ENCODE measurements at places on chromosomes 2 and 18.

DNA sequence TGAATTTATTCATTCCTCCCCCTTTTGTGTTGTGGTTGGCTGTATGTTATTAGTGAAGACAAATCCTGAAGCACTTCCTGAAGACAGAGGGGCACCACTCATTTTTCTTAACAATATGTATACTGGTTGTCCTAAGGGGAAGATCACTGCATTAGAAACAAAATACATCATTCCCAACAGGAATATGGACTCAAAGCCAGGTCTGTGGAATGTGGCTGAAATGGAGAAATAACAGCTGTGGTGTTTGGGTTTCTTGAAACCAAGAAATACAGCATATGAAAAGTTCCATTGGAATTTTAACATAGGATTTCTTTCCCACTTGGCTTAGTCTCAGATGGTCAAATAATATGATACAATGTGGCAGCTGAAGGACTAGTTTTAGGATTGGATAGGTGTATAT, 267.6 kb downstream of the KCNE4 start:
- no peak for DNase-seq

DNA sequence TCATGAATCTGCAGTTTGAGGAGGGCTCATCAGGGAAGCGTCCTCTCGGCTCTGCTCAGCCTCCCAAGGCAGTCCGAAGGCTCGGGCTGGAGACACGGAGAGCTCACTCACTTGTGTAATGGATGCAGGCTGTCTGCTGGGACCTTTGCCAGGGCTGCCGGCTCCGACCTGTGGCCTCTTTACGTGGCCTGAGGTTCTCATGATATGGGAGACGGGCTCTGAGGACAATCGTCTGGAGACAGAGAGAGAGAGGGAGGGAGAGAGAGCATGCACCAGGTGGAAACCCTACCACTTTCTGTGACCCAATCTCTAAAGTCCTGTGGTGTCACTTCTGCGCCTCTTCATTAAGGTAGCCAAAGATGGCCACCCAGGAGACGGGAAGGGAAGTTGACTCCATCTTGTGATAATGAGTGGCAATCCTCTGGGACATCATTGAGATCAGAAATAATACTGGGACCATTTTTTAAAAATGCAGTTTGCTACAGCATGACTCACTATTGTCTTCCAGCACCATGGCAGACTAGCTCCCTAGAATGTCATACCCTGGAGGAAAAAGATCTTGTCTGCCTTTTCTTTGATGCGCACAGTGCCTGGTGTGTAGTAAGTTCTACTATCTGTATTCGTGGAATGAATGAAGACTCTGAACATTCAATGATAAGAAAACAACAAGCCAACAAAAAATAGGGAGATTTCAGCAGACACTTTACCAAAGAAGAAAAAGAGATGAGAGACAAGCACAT, 60.2 kb downstream of the CD8B2 start:
- DNase-seq, result no peak

DNA sequence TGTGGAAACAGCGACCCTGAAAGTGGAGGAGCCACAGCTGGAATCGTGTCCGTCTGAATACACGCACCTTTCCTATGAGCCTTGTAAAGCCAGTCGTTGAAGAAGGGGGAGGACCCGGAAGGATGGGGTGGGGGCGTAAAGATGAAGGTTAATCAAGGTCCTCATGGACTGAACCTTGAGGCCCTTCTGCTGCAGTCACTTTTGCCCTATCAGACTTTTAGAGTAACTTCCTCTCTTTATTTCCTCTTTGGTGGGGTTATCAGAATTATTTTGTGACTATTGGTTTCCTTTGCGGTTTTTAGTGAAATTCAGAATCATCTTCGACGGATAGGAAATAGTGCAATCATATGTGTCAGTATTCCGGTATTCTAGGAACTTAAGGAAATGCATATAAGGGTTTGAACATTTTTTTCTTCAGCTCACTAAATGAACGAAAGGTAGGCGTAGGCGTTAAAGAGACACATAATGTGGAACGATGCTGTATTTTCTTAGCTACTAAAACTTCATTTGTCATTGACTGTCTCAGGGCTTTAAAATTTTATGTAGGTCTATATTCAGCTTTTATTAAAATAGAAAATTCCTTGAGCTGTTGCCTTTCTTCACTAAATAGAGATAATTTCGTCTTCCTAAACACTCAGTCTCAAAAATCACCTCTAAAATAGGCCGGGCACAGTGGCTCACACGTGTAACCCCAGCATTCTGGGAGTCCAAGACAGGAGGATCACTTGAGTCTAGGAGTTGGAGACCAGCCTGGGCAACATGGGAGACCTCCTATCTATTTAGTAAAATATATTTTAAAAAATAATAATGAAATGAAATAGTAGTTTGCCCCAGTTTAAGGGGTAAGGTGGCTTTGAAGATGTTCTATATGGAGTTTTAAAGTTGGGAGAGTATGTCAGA, 1.4 kb upstream of the YES1 start:
- DNase-seq, result peak; percentile 42

DNA sequence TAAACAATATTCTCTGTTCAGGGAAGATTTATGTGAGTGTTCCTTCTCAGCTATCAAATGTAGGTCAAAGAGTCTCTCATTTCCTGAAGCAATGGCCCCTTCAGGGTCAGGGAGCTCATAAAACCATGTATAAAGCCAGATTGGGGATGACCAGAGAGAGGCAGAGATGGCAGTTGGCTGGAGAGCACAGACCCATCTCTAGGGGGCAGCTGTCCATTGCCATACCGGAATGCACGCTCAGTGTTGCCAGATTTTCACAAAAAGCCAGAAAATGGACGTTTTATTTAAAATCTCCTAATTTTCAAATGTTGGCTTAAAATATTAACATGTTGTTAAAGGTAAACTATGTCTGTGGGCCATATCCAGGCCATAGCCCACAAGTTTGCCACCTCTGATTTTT, 1920.7 kb upstream of the CELF4 start:
- DNase-seq, result no peak

GRCh38 chr18:46215902-46216723, 111.9 kb downstream of the HAUS1 start:
- no peak for DNase-seq

DNA sequence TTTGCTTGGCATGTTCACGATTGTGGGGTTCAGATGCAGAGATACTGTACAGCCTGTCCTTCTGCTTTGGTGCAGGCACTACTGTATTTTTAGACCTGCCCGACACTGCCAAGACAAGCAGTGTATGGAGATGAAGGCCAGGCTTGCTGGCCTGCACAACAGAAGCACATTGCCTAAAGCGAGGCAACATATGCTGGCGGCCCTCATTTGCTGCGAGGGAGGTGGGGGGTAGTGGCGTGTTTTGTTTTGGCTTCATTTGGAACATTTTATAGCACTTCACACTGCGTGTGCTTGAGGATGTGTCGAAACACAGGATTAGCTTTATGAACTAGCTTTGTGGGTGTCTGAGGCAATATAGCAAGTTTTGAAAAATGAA, 27.0 kb downstream of the TMEM182 start:
- no peak for DNase-seq

GRCh38 chr2:198374375-198375082, 570.1 kb downstream of the PLCL1 start:
- no peak for DNase-seq

DNA sequence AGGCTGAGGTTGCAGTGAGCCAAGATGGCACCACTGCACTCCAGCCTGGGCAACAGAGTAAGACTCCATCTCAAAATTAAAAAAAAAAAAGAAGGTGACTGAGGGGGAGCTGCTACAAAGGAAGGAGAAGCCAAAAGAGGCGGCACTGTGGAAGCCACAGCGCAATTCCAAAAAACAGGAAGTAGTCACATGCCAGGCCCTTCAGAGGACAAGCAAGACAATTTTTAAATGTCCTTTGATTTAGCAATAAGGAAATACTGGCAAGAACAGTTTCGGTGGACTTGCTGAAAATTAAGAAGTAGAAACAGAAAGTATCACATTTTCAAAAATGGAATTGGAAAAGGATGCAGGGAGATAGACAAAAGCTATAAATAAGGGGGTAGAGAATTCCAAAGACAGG, 122.8 kb downstream of the OSBPL1A start:
- no peak for DNase-seq

DNA sequence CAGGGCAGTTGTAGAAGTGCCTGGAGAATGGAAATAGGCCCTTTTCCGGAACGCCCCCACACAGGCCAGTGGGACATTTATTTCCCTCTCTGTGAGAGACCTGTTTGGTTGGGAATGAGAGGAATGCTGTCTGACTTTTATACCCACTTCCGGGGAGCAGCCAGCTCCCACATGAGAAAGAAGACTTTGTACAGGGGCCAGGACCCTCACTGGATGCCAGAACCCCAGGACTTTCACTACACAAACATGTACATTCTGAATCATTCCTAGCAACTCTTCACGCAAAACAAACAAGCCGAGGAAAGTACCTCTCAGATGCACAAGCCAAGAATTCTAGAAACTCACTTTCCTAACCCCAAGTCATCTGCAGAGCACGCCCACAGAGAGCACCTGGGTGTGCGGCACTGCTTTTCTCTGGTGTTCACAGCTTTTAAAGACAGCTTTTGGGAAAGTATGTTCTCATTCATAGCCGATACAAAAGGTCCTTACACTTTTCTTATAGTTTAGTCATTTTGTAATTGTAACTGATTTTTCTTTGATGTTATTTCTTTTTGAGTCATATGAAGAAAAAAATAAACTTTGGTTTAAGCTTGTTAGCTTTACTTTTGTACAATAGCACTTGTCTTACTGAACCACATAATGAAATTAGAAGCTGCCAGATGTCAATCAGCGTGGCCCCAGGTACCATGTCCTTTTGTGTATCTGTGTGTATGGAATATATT, 856.1 kb upstream of the ID2 start:
- no peak for DNase-seq

- no peak for DNase-seq
These were observed 1.3 kb downstream of the PIAS2 start for GRCh38 chr18:46915800-46916550.
